Muscle of arm (tissue), 14 donors: ENCODE measurements at places on chromosomes 7 and 10. TPM values are rescaled to one million over a fixed set of nuclear protein-coding genes. Genes with fewer than 3 reads are reported as not detected.

- no peak for DNase-seq
These were observed 150.7 kb downstream of the BTAF1 start for GRCh38 chr10:92074126-92074887.

DNA sequence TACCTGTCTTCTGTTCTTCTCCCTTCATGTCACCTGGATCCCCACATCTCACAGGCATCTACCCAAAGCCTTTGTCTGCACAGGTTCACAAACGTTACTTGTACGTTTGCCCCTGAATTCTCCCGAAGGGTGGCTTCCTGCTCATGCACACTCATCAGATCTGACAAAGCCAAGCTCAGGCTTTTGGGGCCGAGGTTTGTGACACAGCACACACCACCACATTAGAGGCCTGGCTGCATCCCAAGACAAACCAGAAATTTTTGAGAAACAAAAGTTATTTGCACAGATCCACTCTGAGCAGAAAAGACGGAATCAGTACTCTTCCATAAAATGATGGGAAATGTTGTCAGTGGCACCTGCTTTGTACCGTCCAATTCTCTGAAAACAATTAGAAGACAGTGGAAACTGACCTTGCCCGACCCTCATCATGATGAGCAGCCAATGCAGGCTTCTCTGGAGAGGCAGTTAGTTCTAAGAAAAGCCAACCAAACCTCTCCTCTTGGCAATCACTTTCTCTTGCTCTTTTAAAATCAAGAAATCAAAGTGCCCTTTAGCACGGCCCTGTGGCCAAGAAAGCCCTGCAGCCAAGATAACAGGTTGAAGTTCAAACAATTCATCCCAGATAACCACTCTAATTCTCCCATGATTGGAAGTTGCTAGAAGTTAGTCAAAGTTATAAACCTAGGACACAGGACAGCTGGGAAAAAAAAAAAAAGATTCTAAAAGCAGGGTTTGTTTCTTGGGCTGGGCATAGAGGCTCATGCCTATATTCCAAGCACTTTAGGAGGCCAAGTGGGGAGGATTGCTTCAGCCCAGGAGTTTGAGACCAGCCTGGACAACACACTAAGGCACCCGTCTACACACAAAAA is 13.6 kb upstream of the SVIL start:
- DNase-seq, result no peak

- no peak for DNase-seq
These were observed 48.0 kb downstream of the MALRD1 start for GRCh38 chr10:19096501-19097073.

Gene HOXA9
- 28.4 TPM for polyA plus RNA-seq

GRCh38 chr7:116951366-116952292 is 1.7 kb upstream of the ST7 start:
- no peak for DNase-seq

DNA sequence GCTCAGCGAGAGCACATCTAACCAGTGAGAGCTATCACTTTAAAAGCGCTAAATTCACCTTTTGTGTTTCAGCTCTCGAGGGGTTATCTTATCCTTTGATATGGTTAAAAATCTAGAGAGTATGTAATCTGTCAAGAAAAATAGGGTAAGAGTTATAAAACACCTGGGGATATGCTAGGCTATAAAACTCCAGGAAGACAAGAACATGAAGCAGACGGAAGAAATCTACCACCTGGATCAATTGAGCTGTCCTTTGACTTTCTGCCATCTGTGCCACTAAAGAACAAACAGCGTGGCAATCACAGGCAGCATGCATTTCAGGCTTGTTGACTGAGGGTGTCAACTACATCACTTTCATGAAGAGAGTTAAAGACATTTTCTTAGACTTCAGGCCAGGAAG is 83.1 kb downstream of the ZNF248 start:
- DNase-seq, result no peak

GRCh38 chr10:75505840-75506506 is 74.5 kb downstream of the LRMDA start:
- no peak for DNase-seq

GRCh38 chr7:148456351-148456750 is 134.2 kb upstream of the C7orf33 start:
- DNase-seq, result no peak

GRCh38 chr10:71314694-71315225 is 4.3 kb upstream of the SLC29A3 start:
- DNase-seq, result no peak

DNA sequence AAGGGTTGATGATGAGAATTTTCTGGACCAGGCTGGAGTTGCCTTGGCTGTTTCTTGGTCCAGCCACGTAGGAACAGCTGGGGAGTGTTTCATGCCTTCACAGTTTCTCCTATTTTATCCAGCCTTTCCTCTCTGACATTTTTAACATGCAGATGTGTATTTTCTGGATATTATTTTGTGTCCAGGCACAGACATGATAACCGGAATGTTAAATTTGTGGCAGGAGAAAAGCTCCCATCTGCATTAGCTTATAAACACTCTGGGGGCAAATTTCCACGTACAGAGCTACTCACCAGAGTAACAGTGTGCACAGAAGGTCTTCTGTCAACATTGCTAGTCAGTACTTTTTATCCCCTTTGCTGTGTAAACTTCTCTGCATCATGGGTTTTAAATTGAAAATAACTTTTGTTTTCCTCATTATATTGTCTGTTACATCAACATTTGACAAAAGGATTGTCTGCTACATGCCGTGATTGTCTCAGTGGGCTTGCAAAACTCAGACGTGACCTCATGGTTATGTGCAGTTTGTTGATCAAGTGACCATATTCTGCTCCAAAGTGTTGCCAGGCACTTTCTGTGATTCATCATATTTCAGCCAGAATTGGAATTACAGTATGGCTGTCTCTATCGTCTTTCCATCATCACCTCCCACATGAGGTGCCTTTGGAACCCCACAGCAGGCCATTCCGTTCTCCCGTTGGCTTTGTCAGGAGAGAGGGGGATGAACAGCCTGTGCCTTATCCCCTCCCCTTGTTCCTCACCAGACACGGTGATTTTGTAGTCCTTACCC is 41.4 kb downstream of the INSYN2A start:
- no peak for DNase-seq

Gene TAS2R3
- polyA plus RNA-seq, result 0.35 TPM

Gene PAOX
- 3.8 TPM for polyA plus RNA-seq

Gene RHEB
- 78.0 TPM for polyA plus RNA-seq

DNA sequence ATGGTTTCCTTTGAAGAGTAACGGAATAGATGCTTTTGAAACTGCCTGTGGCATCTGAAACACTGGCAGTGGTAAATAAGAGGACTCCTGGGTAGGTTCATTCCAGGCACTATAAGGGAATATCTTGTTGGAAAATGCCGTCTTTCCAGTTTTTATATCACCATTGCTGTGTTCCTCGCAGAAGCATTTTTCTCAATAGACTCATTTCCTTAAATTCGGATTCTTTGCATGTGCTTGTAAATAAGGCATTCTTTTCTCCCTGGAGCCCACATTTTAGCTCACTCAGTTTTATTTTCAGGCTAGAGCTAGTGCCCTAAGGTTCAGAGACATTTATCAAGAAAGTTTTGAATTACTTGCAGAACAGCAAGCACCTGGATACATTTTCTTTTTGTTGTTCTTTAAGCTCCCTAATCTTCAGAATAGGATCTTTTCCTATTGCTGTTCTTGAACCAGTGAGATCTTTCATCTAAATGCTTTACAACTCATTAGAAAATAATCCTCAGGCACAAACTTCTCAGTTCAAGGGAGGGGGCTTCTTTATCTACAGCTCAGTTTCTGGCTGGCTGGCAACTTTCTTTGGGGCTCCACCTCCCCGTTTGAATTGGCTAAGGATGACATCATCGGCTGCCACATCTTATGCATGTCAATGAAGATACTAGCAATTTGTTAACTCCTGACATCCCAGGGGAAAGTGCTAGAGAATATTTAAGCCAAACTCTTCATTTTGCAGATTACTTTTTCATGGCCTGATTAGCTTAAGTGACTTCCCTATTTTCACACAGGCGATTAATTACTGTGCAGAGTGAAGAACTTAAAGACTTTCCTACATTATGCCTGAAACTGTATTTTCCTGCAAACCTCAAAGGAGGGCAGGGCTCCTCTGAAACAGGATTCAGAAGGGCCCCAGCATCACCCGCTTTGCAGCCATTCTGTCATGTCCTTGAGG is 133.7 kb upstream of the RSU1 start:
- no peak for DNase-seq

Gene CYP2C8
- polyA plus RNA-seq, result 0.64 TPM

DNA sequence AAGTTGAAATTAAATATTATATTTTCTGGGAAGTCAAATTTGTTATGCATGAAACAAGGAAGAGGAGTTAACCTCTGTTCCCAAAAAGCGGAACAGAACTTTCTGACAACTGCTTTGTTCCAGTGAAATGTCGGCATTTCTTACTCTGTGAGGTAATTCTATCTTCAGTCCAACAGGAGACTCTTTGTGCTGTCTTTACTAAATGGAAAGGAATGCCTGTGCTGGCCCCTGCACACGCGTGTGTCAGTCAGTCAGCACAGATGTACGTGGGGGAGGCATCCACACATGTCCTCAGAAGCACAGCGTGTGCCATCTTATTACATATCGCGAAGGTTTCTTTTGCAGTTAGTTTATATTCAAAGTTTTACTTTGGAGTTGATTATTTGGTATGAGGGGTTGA is 37.5 kb downstream of the NET1 start:
- peak; percentile 64 for DNase-seq

GRCh38 chr7:70805360-70805759 is 326.6 kb upstream of the GALNT17 start:
- no peak for DNase-seq

- no peak for DNase-seq
These were observed 23.8 kb downstream of the MYH16 start for GRCh38 chr7:99296471-99296870.

DNA sequence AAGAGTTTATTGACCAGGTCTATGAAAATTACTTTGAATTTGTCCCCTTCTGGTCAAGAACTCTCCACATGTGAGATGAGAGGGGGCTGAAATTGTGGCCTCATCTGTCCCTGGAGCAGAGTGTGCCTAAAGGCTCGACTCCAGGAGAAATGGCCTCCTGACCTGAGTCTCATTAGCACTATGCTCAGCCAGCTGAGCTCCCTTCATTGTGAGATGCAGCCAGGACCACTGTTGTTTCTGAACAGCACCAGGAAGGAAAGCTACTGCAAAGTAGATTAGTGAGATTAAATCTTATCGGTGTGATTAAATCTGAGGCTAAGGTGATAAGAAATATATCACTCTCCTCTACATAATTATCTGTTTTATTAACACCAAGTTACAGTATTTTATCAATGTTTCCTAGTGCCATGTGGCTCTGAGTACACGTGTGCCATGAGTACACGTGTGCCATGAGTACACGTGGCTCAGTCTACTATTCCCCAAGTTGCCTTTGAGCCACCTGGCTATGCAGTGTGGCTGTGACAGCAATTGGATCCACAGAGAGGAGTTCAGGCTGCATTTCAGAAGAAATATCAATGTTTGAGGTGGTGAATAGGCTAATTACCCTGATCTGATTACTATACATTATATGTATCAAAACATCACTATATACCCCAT is 126.9 kb downstream of the IPMK start:
- no peak for DNase-seq

Gene THAP5
- 24.1 TPM for polyA plus RNA-seq

Gene AKR1C8
- not detected for polyA plus RNA-seq

DNA sequence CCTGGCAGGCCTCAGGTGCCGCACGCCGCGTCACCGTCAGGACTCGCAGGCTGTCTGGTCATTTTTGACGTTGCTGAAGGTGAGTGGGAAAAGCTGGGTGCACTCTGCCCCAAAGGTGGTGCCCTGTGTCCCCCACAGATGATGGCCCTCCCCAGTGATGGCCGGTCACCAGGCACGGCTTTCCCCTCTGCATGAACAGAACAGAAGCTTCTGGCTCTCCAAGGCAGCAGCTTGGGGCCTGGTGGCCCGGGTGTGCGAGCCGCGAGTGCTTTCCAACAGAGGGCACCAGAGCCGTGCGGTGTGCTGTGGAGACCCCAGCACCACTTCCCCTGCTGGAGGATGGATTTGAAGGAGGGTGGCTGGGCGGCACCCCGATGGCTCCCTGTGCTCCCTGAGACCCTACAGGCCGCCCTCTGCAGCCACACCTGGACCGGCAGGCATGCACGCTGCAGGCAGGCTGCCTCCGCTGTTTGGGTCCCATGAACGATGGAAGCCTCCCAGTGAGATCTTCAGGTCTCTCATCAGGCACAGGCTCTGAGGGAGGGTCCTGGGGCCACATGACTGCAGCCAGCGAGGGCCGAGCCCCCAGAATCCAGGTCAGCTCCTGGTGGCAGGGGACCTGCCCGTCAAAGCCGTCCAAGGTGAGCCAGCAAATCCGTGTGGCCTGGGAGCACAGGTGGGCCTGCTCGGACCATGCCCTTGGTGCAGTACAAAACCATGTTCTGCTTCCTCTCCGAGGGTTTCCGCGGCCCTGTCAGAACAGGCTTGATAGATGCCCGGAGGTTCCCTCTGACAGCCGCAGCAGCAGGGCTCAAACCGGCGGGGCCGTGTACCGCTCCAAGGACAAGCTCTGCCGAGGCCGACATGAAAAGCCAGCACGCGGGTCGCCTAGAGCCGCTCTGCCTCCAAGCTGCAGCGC is 195.4 kb downstream of the EBF3 start:
- DNase-seq, result no peak
